ENCODE measurements at places on chromosomes 2 and 18. TPM values are rescaled to one million over a fixed set of nuclear protein-coding genes. Genes with fewer than 3 reads are reported as not detected.

Gene TMEM247
- not detected for total RNA-seq

Gene STPG4
- 0.15 TPM for total RNA-seq

Gene RNF125
- 29.3 TPM for total RNA-seq

Gene SOX11
- 48.9 TPM for total RNA-seq

DNA sequence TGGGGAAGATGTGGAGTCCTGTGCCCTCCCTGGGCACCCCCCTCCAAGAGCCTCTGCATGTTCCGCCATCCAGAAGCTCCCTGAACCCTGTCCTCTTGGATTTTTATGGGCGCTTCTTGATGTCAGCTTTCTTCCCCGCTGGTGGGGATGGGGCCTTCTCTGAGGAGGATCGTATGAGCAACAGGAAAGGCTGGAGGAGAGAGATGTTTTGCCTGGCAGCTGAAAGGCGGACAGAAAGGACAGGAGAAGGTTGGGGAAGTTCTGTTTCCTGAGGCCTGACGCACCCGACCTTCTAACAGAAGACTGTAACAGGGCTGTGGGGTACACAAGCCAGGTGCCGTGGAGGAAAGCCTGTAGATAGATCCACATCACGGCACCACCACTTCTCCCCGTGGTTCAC, 238.8 kb downstream of the LDLRAD4 start:
- H3K4me1 ChIP-seq = peaks cover 3% of the 10 kb centered on the region
- H3K27ac ChIP-seq = no peak overlapping the region
- H3K27me3 ChIP-seq = peaks cover 23% of the 10 kb centered on the region
- H3K36me3 ChIP-seq = no peaks in the 10 kb centered on the region
- no peak for DNase-seq

DNA sequence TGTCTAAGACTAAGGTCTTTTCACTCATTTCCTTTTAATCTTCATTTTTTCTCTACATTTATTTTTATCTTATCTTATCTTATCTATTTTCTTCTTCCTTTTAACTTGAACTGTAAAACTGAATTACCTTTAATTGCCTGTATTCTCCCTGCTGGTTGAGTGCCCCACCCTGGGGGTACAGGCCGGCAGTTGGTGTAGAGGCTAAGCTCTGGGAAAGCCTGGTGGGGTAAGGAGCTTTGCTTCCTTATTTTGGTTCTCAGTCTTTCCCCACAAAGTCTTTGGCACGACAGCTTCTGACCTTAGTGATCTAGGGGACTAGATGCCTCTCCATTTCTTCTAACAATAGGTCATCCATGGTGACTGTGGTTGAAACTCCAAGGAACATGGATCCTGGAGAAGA, 26.8 kb upstream of the HAAO start:
- H3K4me3 ChIP-seq = no peak overlapping the region
- no peak overlapping the region for H3K27ac ChIP-seq
- H3K27me3 ChIP-seq = no peaks in the 10 kb centered on the region
- H3K4me1 ChIP-seq = no peaks in the 10 kb centered on the region
- no peaks in the 10 kb centered on the region for H3K36me3 ChIP-seq
- no peak for DNase-seq

DNA sequence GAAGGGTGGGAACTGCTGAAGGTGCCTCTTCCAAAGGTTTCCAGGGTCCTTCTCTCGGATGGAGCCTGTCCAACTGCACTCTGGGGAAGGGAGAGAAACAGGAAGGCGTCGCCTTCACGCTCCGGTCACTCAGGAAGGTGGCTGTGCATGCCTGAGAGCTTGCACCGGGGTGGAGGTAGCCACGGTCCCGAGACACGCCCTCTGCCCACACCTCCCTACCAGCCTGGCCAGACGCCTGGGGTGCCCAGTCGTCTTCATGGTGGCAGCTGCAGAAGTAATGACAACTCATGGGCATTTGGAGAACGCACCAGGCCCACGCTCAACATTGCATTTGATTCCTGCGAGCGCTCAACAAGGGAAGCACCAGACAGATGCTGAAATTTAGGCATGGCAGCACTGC, 59.9 kb downstream of the ADNP2 start:
- H3K4me3 ChIP-seq = no peak overlapping the region
- H3K4me1 ChIP-seq = no peaks in the 10 kb centered on the region
- H3K27me3 ChIP-seq = no peaks in the 10 kb centered on the region
- no peak for DNase-seq
- no peaks in the 10 kb centered on the region for H3K36me3 ChIP-seq
- H3K27ac ChIP-seq = no peak overlapping the region
